Left forelimb (tissue), 1 donor: ENCODE measurements at places on chromosomes 4 and X.

GRCh38 chrX:97397371-97397770 lies 513.7 kb downstream of the RPA4 start:
- no peak for DNase-seq

DNA sequence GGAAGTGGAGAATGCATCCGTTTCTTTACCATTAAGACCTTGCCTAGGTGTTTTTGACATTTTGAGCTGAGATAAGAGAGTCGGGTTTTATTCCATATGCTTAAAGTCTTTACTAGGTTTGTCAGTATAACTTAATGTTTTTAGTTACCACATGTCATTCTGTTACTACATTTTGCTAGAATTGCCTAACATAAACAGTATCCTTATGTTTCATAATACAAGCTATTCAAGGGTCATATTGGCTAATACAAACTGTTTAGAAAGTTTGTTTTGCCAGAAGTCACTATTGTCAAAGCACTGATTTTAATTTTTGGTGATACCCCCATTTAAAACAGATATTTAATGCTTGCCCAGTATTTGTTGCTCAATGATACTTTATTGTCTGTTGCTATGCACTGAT lies 427.7 kb upstream of the MAGEB2 start:
- no peak for DNase-seq

DNA sequence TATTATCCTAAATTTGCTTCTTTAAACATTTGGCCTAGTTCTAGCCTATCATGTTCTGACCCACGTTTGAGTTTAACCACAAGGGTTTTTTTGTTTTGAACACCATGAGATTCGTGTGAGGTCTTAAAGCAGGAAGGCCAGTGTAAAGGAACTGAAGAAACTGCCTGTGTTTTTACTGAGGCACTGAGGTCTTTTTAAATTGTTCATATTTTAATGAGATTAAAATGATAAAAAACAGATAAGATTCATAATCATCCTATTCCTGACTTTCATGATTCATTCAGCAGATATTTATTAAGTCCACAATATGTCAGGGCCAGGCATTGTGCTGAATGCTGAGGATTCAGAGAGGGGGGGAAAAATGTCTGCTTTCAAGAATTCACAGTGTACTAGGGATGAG lies 3.2 kb downstream of the RPS6KA3 start:
- no peak for DNase-seq

DNA sequence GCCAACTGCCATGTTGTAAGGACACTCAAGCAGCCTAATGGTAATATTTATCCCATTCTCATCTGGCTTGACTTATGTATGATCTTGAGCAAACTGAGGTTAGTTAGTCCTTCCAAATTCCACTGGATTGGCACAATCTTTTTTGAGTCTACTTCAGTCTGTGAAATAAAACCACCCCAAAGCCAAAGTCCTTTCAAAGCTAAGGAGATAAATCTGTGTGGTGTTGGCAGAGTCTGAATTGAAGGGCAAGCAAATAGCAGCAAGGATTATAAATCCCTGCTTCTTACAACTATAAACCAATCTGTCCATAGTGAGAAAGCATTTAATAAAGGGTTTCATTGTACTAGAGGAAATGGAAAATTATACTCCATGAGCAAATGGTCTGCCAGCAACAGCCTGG lies 233.9 kb upstream of the GLRA2 start:
- no peak for DNase-seq

DNA sequence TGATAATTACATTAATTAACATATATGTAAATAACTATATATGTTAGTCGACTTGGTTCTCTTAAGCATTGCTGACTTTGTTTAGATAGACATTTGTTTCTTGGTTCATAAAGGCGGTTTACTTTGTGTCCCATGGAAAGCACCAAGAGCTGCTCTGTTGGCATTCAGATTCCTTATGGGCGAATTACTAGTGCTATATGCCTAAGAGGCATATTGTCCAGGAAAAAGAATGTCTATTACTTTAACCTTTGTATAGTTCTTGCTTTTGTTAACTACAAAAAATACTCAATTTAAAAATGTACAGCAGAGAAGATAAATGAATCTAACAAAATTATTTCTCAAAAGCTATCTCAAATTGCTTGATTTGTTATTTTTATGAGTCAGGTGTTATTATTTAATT lies 532.8 kb downstream of the FAT4 start:
- DNase-seq: no peak
